ENCODE measurements at places on chromosomes 5 and 9.

DNA sequence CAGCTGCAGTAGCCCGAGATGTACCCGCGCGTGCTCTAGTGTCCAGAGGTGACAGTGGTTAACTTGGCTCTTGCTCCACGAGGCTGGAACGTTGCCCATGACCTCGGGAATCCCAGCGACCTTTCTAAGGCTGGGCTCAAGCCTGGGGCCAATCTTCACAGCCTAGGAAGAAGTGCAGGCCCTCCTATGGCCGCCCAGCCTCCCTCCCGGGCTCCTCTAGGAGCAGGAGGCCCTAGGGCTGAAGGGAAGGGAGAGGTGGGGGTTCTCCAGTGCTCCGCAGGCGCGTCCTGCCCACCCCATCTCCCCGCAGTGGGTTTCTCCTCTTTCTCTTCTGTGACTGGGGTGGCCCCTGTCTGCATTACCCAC lies 13.3 kb downstream of the NR2F1 start:
- no peak for DNase-seq

DNA sequence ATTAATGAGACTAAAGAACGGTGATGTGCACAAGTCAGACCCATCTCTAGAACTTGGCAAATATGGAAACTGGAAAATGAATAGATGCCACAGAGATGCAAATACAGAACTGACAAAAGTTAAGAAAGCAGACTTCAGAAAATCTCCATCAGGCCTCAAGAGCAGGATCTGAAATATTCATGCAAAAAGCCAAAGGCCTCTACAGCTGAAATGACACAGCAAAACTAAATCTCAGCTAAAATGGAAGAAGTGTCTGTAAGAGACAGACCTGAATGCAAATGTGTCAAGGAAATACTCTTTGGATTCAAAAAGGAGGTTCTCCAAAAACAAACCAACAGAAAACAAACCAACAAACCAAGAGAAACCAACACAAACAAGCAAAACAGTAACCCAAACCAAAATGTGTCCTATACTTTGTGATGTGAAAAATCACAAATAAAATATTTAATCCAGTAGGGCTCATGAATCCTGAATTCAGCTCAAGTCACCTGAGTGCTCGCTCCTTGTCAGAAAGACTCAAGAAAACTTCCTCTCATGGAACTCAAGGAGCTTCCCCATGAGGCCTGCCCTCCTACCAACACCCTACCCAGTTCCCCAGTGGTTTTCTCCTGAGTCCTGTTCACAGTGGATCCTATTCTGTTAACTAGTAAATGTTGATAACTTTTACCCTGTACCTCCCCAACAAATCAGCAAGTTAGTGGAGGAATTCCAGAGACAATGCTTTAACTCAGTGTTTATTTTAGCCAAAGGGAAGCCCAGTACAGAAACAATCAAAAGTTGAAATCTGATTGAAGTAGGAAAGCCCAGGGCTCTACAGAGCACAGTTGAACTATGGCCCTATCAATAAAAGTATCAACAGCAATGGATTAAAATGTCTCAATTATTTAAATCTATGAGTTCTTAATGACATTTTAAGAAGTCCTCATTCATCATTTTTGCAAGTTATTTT lies 14.6 kb downstream of the MRPS27 start:
- no peak for DNase-seq

DNA sequence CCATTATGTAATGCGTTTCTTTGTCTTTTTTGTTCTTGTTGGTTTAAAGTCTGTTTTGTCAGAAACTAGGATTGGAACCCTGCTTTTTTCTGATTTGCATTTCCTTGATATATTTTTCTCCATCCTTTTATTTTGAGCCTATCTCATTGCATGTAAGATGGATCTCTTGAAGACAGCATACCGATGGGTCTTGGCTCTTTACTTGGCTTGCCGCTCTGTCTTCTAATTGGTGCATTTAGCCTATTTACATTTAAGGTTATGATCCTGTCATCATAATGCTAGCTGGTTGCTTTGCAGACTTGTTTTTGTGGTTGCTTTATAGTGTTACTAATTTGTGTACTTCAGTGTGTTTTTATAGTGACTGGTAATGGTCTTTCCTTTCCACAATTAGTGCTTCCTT lies 13.3 kb upstream of the CDKN2B start:
- no peak for DNase-seq

DNA sequence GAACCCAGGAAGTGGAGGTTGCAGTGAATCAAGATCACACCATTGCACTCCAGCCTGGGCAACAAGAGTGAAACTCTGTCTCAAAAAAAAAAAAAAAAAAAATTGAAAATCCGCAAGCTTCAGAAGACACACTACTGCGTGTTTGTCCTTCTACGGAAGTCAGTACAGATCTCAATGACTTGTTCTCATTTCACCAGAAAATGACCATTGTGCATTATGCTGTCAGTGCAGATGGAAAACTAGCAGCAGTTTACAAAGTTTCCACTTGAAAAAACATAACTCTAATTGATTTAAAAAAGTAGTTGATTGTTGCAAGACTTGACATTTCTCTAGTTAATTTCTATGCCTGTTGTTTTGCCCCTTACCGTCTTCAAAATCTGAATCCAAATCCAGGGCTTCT lies 298.0 kb upstream of the DMRT1 start:
- DNase-seq, result no peak

DNA sequence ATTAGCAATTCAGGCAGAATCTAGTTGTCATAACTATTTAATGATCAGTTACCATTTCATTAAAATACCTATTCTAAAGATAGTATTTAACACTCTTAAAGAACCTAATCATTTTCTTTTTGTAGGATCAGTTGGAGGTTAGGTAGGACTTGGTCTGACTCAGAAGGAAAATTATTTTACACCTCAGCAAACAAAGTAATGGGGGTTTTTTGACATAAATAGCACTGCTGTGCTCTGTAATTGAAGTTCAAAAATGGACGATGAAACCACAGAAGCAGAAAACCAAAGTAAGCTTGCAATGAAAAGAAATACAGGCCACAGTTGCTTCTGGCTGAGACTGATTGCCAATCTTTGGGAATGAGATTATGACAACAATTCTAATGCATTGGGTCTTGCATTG lies 187.0 kb upstream of the TRPM3 start:
- no peak for DNase-seq

DNA sequence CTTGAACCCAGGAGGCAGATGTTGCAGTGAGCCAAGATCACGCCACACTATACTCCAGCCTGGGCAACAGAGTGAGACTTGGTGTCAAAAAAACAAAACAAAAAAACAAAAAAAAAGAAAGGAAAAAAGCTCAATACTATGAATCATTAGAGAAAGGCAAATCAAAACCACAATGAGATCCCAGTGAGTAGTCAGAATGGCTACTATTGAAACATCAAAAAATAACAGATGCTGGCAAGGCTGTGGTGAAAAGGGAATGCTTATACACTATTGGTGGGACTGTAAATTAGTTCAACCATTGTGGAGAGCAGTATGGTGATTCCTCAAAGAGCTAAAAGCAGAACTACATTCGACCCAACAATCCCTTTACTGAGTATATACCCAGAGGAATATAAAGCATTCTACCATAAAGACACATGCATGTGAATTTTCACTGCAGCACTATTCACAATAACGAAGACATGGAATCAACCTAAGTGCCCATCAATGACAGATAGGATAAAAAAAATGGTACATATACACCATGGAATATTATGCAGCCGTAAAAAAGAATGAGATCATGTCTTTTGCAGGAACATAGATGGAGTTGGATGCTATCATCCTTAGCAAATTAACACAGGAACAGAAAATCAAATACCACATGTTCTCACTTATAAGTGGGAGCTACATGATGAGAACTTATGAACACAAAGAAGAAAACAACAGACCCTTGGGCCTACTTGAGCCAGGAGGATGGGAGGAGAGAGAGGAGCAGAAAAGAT lies 81.9 kb upstream of the ARRDC3 start:
- DNase-seq, result no peak

GRCh38 chr5:30197662-30198061 lies 995.8 kb upstream of the CDH6 start:
- DNase-seq, result no peak
